Central memory CD4-positive, alpha-beta T cell (primary cell): ENCODE measurements at places on chromosomes 16 and 17.

DNA sequence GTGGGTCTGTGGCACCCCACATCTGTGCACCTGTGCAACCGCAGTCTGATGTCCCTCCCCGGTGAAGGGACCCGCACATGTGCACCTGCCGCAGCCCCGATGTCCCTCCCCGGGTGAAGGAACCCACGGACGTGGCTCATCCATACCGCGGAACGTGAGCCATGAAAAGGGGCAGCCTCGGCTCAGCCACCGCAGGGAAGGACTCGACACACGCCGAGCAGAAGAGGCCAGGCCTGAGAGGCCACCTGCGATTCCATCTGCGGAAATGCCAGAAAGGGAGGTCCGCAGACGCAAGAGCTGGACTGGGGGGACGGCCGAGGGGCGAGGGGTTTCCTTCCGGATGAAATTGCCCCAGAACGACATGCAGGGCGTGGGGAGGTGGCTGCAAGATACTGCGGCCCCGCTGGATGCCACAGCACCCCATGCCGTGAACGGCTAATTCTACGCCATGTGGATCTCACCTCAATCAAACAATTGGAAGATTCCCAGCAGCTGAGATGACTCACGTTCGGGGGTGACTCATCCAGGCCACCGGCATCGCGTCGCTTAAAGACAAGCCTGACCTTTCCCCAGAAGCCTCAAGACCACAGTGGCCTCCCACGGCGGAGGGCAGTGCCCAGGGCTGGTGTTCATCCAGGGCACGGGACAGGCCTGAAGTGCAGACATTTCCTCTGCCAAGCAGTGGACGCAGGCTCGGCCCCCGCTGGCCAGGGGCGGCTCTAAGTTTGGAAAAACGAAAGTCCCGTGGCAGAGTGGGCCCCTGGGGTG, 21.0 kb downstream of the SOX8 start:
- DNase-seq = peak; percentile 27

DNA sequence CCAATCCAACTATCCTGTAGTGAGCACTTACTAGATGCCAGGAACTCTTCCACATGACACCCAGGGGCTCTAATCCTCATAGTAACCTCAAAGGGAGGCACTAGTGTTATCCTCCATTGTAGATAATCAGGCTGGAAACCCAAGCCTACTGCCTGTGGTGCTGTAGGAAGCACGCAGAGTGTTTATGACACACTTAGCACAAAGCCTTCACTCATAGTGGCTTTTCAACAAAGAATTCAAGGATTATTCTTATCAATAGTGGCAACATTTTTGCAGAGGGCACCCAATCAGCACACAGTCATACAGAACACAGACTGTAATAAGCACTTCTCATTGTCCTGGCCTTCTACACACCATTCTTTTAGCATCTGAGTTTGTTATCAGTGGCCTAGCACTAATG, 18.5 kb upstream of the SOX9 start:
- no peak for DNase-seq

GRCh38 chr17:38724337-38724988, 5.7 kb upstream of the CISD3 start:
- no peak for DNase-seq

- DNase-seq = no peak
These were observed 32.0 kb downstream of the LYRM9 start for GRCh38 chr17:27860971-27861664.

DNA sequence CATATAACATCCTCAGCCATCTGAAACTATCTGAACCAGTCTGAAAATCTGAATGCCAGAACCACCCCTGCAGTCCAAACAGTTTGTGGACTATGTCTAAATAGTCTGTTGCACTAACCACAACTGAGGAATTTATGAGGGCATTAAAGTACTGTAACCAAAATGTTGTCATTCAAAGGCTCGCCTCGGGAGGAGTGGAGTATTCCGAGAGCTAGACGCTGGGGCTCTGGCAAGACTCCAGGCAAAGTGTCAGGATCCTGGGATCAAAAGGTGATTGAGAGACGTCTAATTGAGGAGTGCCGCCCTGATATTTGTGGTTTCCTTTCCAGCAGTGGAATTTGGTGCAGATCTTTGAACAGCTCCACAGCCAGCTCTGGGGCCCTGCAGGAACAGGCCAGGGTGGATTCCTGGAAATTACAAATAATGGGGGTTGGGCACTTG, 142.9 kb upstream of the MYOCD start:
- DNase-seq = no peak

GRCh38 chr17:34370997-34371395, 8.0 kb upstream of the CCL1 start:
- no peak for DNase-seq

- DNase-seq = no peak
These were observed 9.2 kb downstream of the PAFAH1B1 start for GRCh38 chr17:2602597-2603017.

DNA sequence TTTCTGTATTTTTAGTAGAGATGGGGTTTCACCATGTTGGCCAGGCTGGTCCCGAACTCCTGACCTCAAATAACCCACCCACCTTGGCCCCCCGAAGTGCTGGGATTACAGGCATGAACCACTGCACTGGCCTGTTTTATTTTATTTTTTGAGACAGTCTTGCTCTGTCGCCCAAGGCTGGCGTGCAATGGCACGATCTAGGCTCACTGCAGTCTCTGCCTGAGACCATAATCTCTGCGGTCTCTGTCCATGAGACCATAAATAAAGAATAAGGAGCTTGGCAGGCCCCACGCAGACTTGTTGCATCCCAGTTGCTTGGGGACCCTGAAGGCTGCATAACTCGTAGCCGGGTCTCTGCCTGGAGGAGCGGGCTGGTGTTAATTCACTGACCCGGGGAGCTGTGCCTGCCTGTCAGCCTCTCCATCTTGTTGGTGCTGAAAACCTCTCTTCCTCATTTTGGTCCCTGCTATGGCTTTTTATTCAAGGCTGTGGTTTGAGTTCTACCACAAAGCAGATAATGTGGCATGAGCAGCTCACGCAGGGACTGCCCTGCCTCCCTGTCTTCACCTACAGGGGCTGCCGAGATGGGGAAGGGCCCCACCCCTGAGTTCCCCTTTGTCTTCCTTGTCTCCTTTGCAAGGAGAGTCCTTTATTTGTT, 82.1 kb downstream of the MSI2 start:
- DNase-seq = no peak

DNA sequence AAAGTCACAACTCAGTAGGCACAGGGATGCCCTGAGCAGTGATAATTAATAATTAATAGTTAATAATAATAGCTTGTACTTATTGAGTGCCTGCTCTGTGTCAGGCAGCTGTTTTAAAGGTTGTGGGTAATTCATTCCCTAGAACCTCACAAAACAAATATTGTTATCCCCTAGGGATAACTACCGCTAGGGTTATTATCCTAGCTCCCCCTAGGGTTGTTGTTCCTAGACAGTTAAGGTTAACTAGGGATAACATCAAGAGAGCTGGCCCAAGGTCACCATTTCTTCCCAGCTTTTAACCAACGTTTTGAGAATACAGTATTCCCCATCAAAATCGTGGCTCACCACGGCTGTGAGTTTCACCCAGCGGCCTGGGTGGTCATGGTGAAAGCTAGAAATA, 180.1 kb downstream of the PRKCB start:
- no peak for DNase-seq

GRCh38 chr16:6690741-6691140, 641.9 kb upstream of the RBFOX1 start:
- no peak for DNase-seq

- DNase-seq = no peak
These were observed 681 bp downstream of the USP43 start for GRCh38 chr17:9645851-9646545.

DNA sequence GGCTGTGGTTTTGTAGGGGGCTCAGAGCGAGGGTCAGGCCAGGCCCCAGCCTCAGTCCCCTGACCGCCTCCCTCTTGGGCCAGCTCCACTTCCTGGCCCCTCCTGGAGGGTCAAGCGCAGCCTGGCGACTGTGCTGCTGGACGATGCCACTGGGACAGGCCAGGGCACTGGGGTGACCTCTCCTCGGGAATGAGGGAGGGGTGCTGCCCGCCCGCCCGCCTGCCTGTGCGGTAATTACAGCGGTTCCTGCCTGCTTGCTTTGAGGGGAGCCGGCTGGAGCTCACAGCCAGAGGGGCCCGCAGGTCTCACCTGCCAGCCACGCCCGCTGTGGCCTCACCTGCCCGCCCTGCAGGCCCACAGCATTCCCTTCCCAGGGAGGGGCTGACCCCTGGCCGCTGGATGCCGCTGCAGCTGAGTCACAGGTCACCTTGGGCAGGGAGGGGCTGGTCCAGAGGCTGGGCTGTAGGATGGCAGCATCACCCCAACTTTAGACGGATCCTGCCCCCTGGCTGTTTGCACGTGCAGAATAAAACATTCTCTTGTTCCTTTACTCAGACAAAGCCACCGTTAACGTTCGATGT, 76.7 kb upstream of the CBX4 start:
- DNase-seq = no peak

DNA sequence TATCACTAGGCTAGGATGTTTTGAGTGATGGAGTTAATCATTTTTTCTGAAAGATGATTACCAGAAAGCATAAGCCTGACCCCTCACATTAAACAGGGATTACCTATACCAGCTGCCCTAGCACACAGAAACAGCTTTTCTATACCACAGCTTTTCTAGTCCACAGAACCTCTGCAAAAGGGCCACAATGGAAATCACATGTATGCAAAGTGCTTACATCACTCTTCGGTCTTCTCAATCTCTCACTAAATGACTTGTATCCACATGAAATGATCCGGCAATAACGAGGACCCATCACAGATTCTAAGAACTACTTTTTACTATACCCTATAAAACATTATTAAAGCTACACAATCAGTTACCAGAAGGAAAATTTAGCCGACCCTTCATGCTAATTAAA, 2.6 kb downstream of the CSNK2A2 start:
- no peak for DNase-seq

DNA sequence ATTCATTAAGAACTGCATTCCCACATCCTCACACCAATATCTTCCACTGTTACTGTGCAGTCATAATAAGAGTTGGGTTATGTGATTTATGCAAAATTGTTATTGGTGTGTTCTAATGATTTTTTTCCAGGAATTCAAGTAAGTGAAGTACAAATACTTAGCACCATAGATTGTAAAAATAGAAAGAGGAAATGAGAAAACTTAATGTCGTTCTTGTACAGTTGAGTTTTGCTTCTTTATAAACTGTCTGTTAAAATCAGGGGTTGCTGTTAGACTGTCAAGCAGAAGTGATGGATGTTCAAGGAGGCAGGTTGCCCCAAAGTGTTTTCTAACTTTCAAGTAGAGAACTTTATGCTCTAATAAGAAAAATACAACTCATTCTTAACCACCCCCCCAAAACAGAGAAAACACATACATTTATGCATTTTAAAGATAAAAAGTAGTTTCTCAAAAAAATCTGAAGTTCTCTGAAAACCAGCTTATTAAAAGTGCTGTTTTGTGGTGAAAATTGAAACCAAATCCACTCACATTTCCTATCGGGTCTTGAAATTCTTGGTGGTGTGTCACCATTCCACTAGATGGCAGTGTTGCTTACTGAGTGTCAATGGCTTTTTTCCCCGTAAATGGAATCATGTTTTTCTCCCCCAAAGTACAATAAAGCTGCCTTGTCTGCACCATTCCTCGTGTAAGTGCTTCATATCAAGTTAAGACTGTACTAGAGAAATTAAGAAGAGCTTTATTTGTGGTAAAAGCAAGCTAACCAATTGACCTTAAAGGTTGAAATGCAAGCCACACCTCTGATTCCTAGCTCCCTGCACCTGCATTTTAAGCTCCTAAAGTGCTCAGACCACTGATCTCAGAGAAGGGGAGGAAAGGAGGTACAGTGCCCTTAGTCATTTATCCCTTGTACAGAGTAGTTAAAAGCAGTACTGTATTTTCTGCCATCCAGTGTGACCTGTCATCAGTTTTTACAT, 4.7 kb upstream of the IGSF6 start:
- DNase-seq = peak; percentile 58

GRCh38 chr17:37535906-37536305, 46.2 kb downstream of the DUSP14 start:
- DNase-seq = no peak

GRCh38 chr16:73071131-73071940, 23.4 kb upstream of the ZFHX3 start:
- no peak for DNase-seq

GRCh38 chr16:11700264-11701029, 32.2 kb downstream of the SNN start:
- no peak for DNase-seq

- no peak for DNase-seq
These were observed 250.5 kb downstream of the CPPED1 start for GRCh38 chr16:12553191-12553590.

DNA sequence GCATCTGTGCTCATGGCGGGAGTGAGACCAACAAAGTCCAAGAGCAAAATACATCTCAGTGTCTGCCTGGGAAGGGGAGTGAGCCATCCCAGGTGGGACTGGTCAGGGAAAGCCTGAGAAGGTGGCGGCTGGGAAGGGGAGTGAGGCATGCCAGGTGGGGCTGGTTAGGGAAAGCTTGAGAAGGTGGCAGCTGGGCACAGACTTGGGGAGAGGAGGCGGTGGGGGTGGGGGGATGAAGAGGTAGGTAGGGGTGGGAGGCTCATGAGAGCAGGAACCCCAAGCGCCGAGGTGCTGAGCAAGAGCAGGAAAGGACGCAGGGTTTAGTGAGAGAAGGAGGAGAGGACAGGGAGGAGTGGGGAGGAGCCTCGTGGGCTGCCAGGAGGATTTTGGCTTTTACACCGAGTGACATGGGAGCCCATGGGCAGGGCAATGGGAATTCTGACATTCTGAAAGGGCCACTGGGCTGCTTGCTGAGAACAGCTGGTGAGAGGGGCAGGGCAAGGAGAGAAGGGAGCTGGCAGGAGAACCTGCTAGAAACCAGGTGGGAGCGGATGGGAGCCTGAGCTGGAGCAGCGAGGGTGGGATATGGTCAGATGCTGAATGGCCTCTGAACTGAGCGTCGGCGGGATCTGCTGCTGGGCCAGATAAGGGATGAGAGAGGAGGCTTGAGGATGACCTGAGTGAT, 256.1 kb upstream of the RPL38 start:
- no peak for DNase-seq

GRCh38 chr17:81285179-81285878, 9.8 kb downstream of the SLC38A10 start:
- DNase-seq = peak; percentile 56

DNA sequence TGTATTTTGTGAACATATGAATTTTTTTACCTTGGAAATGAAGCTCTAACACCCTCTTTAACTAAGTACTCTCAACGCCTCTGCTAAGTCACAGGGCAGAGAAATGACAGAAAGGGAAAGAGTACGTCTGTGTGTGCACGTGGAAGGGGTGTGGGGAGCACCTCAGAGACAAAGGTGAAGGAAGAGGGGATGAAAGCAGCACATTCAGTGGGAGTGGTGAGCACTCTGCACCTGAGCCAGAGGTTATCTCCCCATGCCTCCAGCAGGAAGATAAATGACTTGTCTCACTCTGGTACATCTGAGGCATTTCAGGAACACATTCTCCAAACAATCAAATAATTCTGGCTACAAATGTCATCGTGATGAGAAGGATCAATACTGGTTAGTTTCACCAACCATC, 15.0 kb downstream of the GNA13 start:
- DNase-seq = no peak

- no peak for DNase-seq
These were observed 21.4 kb downstream of the BAHCC1 start for GRCh38 chr17:81416612-81417011.

DNA sequence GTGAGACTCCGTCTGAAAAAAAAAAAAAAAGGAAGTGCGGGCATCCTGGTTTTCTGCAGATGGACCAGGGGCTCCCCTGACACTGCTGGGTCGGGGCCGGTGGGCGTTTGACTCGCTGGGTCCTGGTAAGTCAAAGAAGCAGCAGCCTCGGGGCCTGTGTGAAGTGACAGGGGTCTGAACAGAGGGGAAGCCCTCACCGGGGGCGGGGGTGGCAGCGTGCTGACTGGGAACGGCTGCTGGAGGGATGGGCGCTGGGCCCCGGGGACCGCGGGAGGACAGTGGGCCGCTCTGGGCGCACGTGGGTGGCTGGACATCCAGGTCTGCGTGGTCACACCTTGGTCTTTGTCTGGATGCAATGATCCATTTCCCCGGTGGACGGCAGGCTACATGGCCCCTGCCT, 8.2 kb downstream of the GALNS start:
- DNase-seq = no peak
